GM10248 (cell line): ENCODE measurements at places on chromosomes 6 and 20.
A peak's percentile ranks its signal among the peaks of the same experiment; 100 is the strongest.

DNA sequence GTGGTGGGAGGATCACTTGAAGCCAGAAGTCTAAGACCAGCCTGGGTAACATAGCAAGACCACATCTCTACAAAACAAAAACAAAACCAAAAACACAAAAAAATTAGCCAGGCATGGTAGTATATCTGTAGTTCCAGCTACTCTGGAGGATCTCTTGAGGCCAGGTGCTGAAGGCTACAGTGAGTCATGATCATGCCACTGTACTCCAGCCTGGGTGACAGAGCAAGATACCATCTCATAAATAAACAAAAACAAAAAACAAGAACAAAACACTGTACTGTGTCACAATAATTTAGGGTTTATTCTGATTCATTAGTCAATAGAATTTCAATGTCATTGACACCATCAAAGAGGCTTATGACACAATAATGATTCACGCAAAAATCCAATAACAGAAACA lies 1121.7 kb upstream of the MAP3K7 start:
- DNase-seq, result no peak

DNA sequence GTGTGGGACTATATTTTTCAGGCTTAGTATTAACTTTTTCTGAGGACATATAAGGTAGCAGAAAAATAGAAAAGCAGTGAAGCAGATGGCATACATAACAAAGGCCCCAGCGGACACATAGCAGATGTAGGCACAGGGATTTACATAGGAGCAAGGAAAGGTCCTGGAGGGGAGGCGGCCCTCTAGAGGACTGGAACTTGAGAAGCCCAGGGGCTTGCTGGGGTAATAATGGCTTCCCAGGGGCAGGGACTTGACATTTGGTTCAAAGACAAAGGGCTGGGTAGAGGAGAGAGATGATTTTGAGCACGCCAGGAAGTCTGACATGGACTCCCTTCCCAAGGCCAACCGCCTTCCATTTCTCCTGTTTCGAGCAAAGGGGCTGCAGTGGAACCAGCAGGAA lies 31.7 kb upstream of the OSTM1 start:
- no peak for DNase-seq

DNA sequence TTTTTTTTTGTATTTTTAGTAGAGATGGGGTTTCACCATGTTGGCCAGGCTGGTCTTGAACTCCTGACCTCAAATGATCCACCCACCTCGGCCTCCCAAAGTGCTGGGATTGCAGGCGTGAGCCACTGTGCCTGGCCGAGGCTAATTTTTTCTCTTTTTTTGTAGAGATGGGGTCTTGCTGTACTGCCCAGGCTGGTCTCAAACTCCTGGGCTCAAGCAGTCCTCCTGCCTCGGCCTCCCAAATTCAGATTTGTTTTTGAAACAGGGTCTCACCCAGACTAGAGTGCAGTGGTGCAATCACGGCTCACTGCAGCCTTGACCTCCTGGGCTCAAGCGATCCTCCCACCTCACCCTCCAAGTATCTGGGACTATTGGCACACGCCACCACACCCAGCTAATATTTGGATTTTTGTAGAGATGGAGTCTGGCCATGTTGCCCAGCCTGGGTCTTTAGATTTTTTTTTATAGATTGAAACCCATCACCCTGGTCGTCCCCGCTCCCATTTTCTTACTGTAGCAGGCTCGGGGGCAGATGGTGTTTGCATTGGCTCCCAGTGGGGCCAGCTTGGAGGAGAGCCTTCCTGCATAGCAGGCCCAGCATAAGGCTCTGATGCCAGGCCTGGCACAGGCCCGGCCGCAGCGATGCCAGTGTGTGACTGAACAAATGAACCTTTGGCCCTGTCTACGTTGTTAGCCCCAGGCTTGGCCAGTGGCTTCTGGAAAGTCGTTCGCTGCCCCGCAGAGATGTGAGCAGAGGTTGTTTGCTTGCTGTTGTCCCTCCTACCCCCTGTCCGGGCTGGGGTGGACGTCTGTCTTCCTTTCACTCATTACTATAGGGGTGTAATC lies 4.3 kb upstream of the MTG2 start:
- DNase-seq, result no peak

DNA sequence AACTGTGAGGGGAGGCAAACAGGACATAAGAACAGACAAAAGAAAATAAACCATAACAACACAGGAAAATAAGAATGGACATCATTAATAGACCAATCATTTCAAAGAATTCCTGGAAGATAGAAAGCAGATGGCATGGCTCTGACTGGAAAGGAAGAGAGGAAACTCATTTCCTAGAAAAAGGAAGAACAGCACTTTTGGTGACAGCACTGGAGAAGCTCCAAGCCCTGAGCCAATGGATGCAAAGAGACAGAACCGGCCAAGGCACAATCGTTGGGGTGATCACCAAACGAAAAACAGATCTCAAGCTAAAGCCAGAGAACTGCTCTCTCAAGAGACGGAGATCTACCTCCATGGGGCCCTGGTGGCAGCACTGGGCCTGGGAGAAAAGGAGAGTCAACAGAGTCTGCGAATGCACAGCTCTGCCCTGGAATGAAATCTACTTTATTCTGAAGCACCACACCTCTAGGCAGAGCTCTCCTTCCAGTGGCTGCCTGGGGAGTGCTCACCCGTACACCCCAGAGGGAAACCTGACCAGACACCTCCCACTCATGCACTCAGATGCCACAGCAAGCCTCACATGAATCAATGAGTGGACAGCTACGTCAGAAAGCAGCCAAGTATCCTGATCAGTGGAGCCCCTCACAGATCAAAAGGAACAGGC lies 24.2 kb downstream of the KIAA0319 start:
- no peak for DNase-seq

GRCh38 chr6:31473780-31474761 lies 23.9 kb upstream of the MICB start:
- no peak for DNase-seq

DNA sequence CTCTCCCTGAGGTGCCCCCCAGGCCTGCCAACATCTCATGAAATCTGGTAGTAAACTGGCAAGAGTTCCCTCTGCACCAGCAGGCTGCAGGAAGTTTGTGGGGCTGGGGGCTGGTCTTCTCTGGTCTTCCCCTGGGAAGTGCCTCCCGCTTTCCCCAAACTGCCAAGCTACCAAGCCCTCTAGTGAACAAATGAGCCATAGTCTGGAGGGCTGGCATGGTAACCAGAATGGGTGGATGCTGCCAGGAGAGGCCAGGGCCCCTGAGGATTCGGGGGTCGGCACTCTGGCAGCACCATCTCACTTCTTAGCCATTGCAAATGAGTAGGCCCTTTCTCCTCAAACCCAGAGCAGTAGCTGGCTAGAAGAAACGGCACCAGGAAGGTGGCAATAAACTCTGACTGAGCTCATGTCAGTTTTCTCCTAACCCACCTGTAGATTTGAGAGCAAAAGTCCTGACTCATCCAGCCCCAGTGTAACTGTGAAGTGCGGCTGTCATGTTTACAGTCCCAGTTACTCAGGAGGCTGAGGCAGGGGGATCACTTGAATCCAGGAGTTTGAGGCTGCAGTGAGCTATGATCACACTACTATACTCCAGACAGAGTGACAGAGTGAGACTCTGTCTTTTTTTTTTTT lies 35.9 kb downstream of the ZC3H12D start:
- no peak for DNase-seq

GRCh38 chr20:6053776-6054688 lies at the start of gene LRRN4:
LRRN4 (minus strand) TSS chr20:6054060; CDS start chr20:6052799, 1,261 bp downstream.
- DNase-seq, result no peak

GRCh38 chr6:127762284-127762683 lies 138.6 kb downstream of the THEMIS start:
- DNase-seq, result no peak

DNA sequence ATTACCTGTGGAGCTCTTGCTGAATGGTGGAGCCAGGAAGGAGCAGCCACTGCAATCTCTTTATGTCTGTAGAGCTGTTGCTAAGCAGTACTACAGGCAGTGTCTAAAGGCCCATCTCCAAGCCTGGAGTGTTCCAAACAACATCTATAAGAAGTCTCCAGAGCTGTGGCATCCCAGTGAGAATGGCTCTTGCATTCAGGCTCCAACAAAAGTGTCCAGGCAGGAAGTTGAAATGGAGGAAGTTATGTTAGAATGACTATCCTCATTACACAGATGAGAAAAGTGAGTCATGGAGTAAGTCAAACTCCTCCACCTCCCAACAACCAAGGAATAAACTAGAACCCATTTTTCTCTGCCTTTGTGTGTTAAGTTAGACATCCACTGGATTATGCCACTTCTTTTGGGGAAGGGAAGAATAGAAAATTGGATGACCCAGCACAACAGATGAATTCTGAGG lies 288.5 kb upstream of the STXBP5 start:
- DNase-seq, result no peak

DNA sequence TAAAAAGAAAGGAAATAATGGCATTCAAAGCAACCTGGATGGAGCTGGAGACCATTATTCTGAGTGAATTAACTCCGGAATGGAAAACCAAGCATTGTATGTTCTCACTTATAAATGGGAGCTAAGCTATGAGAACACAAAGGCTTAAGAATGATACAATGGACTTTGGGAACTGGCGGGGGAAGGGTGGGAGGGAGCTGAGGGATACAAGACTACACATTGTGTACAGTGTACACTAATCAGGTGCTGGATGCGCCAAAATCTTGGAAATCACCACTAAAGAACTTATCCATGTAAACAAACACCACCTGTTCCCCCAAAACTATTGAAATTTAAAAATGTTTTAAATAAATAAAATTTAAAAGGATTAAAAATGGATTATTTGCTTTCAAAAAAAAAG lies 4.1 kb upstream of the HLA-E start:
- DNase-seq, result no peak

- no peak for DNase-seq
Measured at GRCh38 chr20:24588047-24588635, 118.7 kb downstream of the SYNDIG1 start.

DNA sequence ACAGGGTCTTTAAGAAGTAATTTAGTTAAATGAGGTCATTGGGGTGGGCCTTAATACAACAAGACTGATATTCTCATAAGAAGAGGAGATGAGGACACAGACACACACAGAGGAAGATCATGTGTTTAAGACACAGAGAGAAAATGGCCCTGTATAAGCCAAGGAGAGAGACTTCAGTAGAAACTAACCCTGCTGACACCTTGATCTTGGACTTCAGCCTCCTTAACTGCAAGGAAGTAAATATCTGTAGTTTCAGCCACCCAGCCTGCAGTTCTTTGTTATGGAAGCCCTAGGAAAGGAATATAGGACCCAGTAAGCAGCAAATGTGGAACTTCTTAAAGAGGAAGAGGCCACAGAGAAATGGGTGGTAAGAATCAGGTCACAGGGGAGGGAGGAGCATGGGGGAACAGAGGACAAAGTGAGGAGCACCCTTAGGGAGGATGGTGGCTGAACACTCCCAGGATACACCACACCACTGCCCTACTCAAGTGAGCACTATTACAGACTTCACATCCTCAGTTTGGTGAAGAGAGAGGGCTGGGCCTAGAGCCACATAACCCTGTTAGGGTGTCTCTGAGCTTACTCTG lies 762 bp downstream of the SIRPB1 start:
- peak; percentile 1 for DNase-seq

- DNase-seq, result peak; percentile 37
Measured at GRCh38 chr20:23492292-23492691, 1.4 kb downstream of the CST8 start.

- no peak for DNase-seq
Measured at GRCh38 chr20:17852323-17852722, 116.3 kb downstream of the SNX5 start.

- no peak for DNase-seq
Measured at GRCh38 chr6:163779727-163780284, 365.3 kb downstream of the QKI start.

GRCh38 chr6:13284646-13285045 lies 43.7 kb downstream of the TBC1D7 start:
- DNase-seq, result no peak

GRCh38 chr6:85185977-85186376 lies 263.9 kb upstream of the NT5E start:
- DNase-seq, result no peak

DNA sequence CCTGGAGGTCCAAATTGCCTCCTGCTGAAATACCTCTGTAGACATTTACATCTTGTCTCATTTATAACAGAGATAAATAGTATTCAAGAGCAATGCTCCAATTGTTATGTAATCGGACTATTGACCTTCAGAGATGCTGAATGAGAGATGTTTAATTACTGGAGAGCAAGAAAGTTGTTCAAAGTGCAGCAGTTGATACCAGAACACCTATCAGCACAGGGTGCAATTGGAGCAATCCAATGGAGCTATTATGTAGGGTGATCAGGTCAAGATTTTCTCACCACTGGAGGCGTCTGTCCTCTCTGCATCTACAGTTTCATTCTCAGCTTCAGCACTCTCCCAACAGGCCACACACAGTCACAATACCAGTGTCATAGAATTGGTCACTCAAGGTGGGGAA lies 19.5 kb upstream of the TMX4 start:
- DNase-seq, result no peak

DNA sequence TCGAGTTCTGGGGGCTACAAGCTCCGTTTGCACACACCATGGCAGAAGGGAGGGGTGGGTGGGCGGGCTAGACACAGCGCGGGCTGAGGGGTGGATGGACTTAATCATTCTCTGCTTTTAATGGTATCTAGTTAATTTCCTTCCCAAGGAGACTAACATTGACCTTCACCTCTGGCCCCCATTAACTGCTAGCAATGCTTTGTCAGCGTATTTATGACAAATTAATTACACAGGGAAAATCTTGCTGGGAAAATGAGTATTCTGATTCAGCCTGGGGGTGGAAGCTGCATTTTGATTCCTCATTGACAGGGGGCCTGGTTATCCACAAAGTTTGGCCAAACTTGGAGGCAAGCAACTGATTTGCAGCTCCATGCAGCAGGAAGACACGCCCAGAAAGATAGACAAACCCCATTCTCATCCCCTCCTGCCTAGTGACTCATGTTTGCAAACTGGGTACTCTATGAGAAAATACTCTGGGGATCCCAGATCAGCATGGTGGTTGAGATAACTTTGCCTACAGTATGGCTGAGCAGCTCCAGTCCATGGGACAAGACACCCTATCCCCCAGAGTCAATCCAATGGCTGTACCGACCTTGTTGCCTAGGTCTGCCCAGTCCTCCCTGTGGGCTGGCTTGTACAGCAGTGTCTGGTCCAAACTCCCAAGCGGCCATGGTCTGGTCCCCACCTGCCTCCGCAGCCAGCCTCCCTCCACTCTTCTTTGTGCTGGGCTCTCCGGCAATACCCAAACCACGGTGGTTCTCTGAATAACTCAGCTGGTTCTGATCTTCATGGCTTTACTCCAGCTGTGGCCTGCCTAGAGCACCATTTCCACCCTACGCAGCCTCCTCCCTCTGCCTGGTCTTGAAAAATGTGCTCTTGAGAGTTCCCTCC lies 19.7 kb downstream of the ZBP1 start:
- no peak for DNase-seq

GRCh38 chr6:151284548-151285017 lies 44.8 kb downstream of the AKAP12 start:
- DNase-seq, result peak; percentile 19

GRCh38 chr6:124714728-124715127 lies 247.5 kb upstream of the RNF217 start:
- DNase-seq, result no peak

DNA sequence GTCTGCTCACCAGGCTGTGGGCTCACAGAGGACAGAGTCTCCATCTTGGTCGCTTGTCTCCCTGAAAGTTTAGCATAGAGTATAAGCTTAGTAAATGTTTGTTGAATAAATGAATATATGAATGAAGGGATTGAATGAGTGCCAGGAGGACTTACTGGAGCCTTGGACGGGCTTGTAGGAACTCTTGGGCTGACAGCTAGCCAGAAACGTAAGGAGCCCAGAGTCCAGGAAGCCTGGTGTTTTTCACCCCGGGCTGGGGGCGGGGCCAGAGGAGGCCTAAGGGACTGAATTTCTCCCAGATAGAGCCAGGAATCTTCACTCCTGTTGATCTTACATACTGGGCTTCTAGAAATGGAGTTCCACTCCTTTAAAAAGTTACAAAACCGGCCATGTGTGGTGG lies 68.5 kb upstream of the SRSF6 start:
- DNase-seq, result no peak

GRCh38 chr20:52978851-52979250 lies 6.7 kb downstream of the TSHZ2 start:
- DNase-seq, result no peak
